Body of pancreas (tissue), 4 donors: ENCODE measurements at places on chromosomes 12 and 14. TPM values are rescaled to one million over a fixed set of nuclear protein-coding genes. Genes with fewer than 3 reads are reported as not detected.
A peak's percentile ranks its signal among the peaks of the same experiment; 100 is the strongest.

The RND1 gene
- total RNA-seq, result not detected

DNA sequence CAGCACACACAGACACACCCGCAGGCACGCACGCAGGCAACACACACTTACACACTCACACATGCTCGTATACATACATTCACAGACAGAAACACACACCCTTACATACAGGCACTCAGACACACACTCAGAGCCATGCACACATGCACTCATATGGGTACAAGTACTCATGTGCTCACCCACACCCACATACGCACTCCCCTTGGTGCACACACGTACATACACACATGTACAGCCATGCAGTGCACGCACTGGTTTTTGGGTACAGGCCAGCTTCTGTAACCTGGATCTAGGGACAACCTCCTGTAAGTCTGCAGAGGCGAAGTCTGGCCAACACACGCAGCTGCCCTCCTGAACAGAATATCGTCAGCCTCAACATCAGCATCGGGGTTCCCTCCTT lies 221.3 kb upstream of the RTL1 start:
- H3K4me3 ChIP-seq, result no peak overlapping the region
- no peaks in the 10 kb centered on the region for H3K4me1 ChIP-seq
- H3K27me3 ChIP-seq, result no peaks in the 10 kb centered on the region
- H3K27ac ChIP-seq, result no peak overlapping the region

GRCh38 chr12:59452259-59452658 lies 143.6 kb upstream of the SLC16A7 start:
- DNase-seq, result no peak
- peaks cover 5% of the 10 kb centered on the region for H3K4me1 ChIP-seq
- no peaks in the 10 kb centered on the region for H3K36me3 ChIP-seq
- H3K4me3 ChIP-seq, result no peak overlapping the region

- H3K36me3 ChIP-seq, result no peaks in the 10 kb centered on the region
- no peaks in the 10 kb centered on the region for H3K27me3 ChIP-seq
- peaks cover 22% of the 10 kb centered on the region for H3K4me1 ChIP-seq
- H3K27ac ChIP-seq, result no peak overlapping the region
Measured at GRCh38 chr12:49872381-49872780, 29.5 kb upstream of the BCDIN3D start.

DNA sequence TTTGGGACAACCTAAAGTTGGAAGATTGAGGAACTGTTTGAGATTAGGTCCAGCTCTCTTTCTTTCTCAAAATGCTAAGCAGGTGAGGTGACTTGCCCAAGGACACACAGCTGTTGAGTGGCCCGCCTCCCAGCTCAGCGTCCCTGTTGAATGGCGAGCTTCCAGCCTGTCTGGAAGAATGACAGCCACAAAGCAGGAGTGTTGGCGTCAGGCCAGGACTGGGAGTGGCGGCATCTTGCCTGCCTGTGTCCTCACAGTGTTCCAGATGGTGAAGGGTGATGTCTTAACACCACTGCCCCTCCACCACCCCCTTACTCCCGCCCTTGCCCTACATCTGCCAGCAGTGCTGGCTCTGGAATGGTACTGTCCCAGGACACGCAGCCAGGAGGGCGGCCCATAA lies 4.4 kb upstream of the CEBPE start:
- H3K27me3 ChIP-seq, result no peaks in the 10 kb centered on the region
- peak; percentile 83 for DNase-seq
- H3K36me3 ChIP-seq, result no peaks in the 10 kb centered on the region

- H3K4me3 ChIP-seq, result no peak overlapping the region
- H3K36me3 ChIP-seq, result no peaks in the 10 kb centered on the region
- DNase-seq, result no peak
- no peaks in the 10 kb centered on the region for H3K27me3 ChIP-seq
- H3K27ac ChIP-seq, result peak overlapping the region; percentile 83
- H3K4me1 ChIP-seq, result peaks cover 23% of the 10 kb centered on the region
Measured at GRCh38 chr14:60163693-60164092, 1.5 kb downstream of the DHRS7 start.

GRCh38 chr12:2963154-2963759 lies 4.1 kb downstream of the TEAD4 start:
- H3K4me1 ChIP-seq, result peaks cover 43% of the 10 kb centered on the region
- H3K27me3 ChIP-seq, result no peaks in the 10 kb centered on the region
- peak overlapping the region; percentile 42 for H3K27ac ChIP-seq
- H3K4me3 ChIP-seq, result no peak overlapping the region
- DNase-seq, result peak; percentile 45
